LNCaP clone FGC (cell line): ENCODE measurements at places on chromosomes 11 and 22.

DNA sequence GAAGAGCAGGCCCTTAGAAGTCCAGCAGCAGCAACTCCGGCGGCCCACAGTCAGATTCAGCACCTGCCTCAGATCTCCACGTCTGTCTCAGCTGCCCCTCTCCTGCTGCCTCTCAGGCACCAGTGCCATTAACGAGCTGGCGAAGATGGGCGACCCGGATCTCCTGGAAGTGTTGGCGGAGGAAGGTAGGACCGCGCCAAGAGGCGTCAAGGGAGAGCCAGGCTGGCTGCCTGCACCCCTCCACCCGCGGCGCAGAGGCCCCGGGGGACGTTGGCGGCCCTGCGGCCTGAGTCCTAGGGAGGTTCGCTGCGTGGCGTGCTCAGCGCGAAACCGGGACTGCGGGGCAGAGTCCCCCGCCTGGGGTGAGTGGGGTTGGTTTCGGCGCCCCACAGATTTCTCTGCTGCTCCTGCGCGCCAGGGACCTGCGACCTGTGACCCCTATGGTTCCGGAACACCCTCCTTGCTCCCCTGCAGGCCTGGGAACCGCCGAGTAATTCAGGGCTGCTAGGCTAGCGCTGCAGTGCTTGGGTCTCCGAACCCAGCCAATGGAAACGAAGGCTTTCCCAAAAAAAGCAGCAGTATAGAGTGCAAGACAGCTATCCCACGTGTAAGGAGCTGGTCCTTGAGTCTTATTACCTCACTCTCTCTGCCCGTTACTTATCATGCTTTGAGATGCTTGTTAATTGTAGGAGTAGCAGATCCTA is 615 bp downstream of the ANO5 start:
- DNase-seq: no peak

- DNase-seq: no peak
Measured at GRCh38 chr11:80727315-80727714, 1286.5 kb upstream of the TENM4 start.

GRCh38 chr11:131253656-131254151 is 116.7 kb upstream of the NTM start:
- no peak for DNase-seq

- no peak for DNase-seq
Measured at GRCh38 chr11:128576555-128576954, 10.8 kb downstream of the ETS1 start.

- no peak for DNase-seq
Measured at GRCh38 chr11:19868281-19868821, 155.7 kb downstream of the NAV2 start.

GRCh38 chr11:43135966-43136534 is 175.7 kb upstream of the API5 start:
- no peak for DNase-seq

DNA sequence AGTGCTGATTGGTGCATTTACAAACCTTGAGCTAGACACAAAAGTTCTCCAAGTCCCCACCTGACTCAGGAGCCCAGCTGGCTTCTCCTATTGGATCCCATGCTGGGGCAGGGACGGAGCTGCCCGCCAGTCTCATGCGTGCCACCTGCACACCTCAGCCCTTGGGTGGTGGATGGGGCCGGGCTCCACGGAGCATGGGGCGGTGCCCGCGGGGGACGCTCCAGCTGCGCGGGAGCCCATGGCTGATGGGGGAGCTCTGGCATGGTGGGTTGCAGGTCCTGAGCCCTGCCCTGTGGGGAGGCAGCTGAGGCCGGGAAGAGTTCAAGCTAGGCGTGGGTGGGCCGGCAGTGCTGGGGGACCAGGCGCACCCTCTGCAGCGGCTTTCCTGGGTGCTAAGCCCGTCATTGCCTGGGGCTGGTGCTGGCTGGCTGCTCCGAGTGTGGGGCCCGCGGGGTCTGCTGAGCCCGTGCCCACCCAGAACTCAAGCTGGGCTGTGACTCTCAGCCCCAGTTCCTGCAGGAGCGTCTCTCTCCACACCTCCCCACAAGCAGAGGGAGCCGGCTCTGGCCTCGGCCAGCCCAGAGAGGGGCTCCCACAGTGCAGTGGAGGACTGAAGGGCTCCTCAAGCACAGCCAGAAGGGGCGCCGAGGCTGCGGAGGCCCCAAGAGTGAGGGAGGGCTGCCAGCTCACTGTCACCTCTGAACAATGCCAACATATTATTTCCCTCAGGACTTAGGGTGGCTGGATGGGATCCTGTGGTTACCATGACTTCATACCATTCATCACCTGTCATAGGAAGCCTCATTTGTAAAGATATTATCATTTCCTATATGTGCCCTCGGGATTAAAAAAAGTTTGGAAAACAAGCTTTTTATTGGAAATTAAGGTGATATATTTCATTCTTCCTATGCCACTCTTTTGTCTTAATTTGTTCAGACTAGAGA is 688.7 kb downstream of the ETS1 start:
- DNase-seq: no peak

DNA sequence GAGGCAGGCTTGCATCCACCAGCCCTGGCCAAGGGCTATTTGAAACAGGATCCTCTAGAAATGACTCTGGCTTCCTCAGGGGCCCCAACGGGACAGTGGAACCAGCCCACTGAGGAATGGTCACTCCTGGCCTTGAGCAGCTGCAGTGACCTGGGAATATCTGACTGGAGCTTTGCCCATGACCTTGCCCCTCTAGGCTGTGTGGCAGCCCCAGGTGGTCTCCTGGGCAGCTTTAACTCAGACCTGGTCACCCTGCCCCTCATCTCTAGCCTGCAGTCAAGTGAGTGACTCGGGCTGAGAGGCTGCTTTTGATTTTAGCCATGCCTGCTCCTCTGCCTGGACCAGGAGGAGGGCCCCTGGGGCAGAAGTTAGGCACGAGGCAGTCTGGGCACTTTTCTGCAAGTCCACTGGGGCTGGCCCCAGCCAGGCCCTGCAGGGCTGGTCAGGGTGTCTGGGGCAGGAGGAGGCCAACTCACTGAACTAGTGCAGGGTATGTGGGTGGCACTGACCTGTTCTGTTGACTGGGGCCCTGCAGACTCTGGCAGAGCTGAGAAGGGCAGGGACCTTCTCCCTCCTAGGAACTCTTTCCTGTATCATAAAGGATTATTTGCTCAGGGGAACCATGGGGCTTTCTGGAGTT is 13.3 kb downstream of the IL10RA start:
- no peak for DNase-seq

DNA sequence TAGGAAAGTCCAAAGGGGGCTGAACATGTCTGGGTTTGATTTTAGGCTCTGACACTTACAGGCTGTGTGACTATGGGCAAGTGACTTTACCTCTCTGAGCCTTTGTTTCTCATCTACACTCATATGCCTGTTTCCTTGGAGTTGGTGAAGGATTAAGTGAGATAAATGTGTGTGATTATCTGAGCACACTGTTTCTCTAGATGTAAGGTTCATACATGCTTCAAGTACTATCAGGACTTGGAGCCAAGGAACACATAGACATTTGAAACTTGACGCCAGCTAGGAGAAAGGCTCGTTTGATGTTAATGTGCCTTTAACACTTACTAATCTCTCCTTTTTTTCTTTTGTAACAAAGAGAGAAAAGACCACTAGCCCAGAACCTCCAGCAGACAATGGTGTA is 9.7 kb downstream of the CRYBB1 start:
- DNase-seq: no peak

- no peak for DNase-seq
Measured at GRCh38 chr22:37184380-37184755, 3.7 kb downstream of the C1QTNF6 start.

DNA sequence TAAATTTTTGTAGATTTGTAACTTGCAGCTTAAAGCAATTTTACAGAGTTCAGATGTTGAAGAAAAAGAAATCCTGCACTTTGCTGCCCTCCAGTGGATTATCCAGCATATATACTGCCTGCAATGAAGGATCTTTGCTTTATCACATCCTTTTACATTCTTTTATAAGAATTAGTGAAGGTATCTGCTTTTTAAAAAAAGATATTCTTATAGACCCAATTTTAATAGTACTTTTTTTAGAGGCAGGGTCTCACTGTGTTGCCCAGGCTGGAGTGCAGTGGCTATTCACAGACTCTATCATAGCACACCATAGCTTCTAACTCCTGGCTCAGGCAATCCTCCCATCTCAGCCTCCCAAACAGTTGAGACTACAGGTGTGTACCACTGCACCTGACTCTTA is 60.7 kb downstream of the TTC17 start:
- DNase-seq: peak; percentile 7

- DNase-seq: no peak
Measured at GRCh38 chr11:35780951-35781860, 118.6 kb downstream of the TRIM44 start.

DNA sequence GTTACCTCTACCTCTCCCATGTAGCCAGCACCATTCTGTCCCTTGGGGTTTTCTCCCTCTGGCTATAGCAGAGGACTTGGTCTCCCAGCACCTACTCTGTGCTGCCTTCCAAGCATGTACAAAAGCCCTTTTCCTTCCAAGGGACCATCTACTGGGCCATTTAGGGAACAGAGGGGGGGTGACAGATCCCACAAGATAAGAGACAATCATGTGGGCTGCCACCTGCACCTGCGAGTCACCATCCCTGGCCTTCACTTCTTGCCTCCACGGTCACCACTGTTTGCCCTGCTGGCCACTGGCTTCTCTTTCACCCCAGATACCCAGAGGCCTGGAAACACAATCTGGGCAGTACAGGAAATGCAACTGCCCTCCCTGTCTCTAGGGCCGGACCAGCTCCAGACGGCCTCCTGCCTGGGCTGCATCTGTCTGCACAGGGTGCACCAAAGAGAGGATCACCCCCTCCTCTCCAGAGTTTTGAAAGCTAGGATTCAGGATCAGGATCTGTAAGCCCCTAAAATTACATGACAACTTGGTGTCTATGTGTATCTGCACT is 160.8 kb upstream of the NECTIN1 start:
- no peak for DNase-seq

GRCh38 chr22:42414565-42415303 is 17.5 kb downstream of the NFAM1 start:
- DNase-seq: no peak

DNA sequence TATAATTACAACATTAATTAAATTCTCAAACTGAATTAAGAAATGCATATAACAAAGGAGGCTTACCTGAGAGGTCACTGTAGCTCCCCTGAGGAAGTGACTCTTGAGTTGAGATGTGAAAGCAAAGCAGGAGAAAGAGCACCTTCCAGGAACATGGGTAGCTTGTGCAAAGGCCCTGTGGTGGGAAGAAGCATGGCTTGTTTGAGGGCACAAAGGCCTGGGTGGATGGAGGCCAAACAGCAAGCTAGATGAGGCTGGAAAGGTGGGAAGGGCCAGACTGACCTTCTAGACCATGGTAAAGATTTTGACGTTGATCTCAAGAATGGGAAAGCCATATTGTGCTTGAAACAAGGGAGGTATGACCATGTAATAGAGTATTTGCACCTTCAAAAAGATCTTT is 155.1 kb downstream of the PKNOX2 start:
- DNase-seq: no peak

DNA sequence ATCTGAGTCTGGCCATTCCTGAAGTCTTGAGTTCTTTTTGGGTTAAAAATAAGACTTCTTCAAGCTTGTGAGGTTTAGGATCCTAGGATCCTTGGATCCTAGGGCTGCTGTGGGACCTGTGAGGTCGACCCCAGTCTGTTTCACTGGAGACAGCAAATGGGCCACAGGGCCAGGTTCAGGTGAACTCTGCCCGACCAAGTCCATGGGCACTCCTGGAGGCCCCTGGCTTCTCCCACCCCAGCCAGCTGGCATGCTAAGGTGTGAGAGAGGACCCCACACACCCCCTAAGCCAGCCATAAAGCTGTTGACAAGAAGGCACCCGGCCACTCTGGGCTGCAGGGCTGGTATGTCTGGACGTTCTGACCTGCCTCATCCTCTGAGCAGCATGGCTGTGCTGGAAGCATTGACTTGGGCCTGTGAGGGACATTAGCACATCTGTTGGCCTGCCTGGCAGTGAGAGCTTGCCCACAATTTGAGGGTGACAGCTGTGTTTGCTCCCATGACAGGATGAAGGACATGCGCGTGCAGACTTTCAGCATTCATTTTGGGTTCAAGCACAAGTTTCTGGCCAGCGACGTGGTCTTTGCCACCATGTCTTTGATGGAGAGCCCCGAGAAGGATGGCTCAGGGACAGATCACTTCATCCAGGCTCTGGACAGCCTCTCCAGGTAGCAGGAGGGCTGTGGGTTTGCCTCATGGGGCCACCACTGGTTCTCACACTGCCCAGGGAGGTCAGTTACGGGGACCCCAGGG is 16.0 kb downstream of the CLDN5 start:
- no peak for DNase-seq

DNA sequence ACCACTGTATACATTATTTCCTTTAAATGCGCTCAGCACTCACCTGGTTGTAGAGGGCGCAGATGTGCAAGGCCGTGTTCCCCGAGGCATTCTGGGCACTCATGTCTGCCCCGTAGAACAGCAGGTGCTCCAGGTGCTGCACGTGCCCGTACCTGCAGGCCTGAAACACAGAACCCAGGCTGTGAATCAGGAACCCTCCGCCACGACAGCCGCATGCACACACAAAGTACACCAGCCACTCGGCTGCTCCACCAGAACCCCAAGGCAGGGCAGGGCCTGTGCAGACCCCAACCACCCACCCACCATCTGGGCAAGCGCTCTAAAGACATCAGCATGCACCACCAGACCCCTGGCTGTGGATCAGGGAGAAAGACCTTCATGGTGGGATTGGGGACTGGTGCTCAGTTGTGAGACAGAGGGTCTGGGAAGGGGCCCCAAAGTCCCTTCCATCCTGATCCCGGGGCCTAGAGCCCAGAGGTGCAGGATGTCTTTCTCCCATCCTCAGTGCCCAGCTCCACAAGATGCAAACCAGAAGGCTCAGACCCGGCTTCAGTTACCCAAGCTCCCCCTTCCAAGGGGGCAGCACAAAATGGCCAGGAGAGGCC is 177.2 kb downstream of the SHANK2 start:
- DNase-seq: no peak

- DNase-seq: no peak
Measured at GRCh38 chr11:105032495-105032894, 2.4 kb downstream of the CASP1 start.

DNA sequence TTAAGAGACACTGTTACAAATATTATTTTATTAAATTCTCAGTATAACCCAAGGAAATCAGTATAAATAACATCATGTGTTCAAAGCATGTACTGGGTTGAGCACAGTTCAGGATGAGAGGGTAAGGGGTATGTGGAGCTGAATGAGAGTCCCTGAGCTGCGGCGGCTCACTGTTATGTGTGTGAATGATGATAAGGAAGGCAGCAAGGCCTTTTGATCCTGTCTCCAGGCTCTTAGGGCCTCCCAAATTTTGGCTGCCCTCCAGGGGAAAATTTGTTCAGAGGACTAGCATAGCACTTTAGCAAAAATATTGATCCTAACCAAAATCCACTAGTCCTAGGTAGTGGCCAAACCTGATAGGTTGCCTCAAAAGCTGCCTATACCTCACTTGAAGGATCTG is 86.1 kb upstream of the SPON1 start:
- no peak for DNase-seq

- DNase-seq: no peak
Measured at GRCh38 chr11:255816-256215, 19.0 kb downstream of the PSMD13 start.

GRCh38 chr11:58914821-58915543 is 24.3 kb upstream of the GLYATL1 start:
- no peak for DNase-seq

DNA sequence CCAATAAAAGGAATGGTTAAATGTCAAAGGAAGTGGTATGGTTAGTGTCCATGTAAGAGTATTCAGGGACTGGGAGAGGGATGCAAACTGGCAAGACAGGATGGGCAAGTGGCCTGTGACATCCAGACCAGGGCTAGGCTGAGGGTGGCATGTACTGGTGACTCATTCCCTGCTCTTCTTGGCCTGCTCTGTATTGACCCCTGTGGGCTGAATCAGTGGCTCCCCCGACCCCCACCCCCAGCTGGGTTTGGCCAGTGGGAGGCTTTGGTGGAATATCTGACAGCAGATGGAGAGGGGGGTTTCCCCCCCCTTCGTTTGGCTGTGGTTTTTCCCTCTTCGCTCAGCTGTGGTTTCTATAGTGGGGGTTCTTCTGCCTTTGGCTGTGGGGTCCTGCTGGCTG is 87.7 kb downstream of the CSNK2A3 start:
- DNase-seq: peak; percentile 22
